ENCODE measurements at places on chromosomes 3 and 15. TPM values are rescaled to one million over a fixed set of nuclear protein-coding genes. Genes with fewer than 3 reads are reported as not detected.

GRCh38 chr15:64387562-64388168, at the start of gene TRIP4:
Gene TRIP4 (plus strand): TSS chr15:64387836. CDS start chr15:64387864, 28 bp downstream.
- peak; percentile 99 for DNase-seq

DNA sequence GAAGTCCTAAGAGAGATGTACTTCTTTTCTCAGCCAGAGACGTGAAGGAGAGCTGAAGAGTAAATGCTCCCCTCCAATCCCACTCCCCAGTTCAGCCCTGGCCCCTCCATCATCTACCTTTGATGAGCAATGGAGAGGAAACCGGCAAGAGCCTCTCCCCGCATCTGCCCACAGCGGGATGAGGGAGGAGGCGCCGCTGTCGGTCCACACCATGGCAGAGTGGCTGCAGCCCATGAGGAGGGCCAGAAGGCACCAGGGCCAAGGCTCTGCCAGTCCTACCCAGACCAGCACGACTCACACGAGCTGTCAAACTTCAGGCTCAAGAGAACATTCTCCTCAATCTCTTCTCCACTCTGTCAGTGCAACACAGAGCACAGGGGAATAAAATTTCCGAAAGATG, 129.8 kb downstream of the OSBPL10 start:
- peak; percentile 36 for DNase-seq

DNA sequence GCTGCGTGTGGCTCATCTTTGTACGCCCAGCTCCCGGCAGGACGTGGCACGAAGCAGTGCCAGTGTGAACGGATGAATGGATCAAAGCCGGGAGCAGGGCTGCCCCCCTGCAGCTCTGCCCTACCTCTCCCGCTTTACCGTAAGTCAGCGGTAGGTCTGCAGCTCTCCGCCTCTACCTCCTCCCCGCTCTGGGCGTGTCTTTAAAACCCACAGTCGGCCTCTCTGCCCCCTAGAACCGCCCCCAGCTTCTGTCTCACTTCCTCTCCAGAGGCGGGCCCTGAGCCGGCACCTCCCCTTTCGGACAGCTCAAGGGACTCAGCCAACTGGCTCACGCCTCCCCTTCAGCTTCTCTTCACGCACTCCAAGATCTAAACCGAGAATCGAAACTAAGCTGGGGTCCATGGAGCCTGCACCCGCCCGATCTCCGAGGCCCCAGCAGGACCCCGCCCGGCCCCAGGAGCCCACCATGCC, at the start of gene PML:
Gene PML (plus strand): TSS at position 304 of the 471 bp plus-strand sequence. CDS start 97 bp downstream, at position 401.
- DNase-seq: peak; percentile 99

GRCh38 chr3:77412584-77412983, 372.7 kb downstream of the ROBO2 start:
- DNase-seq: no peak

GRCh38 chr15:97941572-97941971, 18.9 kb upstream of the ARRDC4 start:
- DNase-seq: no peak

- DNase-seq: no peak
Observed at GRCh38 chr3:46222435-46223161, 14.5 kb upstream of the CCR1 start.

- no peak for DNase-seq
Observed at GRCh38 chr3:89622063-89622700, 514.8 kb downstream of the EPHA3 start.

- no peak for DNase-seq
Observed at GRCh38 chr3:99332718-99333117, 305.7 kb upstream of the COL8A1 start.

DNA sequence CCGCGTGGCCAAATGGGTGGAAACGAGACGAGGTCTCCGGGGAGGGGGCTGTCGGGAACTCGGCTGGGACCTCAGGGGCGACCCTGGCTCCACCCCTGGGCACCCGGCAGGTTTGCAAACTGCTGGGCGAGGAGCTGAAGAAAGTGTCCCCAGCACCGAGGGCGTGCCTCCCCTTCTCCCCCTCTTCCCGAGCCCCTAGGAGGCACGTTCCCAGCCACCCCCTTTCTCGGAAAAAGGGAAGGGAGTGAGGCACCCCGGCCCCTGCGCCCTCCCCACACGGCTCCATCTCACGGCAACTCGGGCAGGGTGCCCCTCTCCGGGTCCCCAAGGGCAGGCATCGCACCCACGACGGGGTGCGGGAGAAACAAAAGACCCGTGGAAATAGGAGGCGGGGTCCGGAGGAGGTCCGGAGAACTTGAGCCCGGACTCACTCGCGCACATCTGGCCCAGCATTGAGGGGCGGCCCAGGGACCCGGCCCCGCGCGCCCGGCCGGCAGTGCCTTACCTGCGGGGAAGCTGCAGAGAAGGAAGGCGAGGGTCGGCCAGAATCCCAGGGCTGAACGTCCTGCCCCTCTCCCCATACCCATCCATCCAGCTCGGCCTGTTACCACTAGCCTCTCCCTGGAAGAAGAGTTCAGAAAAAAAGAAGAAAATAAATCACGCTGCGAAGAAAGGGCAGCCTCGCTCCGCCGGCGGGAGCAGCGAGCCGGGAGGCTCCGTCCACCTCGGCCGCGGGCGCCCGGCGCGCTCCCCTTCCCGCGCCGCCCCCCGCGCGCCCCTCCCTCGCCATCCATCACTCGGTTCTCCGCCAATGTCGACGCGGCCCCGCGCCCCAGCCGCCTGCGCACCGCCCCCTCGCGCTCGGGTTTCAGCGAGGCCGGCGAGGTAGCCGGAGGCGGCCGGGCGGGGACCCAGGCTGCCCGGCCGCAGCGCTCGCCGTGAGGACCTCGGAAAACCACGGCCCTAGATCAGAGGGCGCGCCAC, 16.3 kb downstream of the RGMA start:
- DNase-seq: peak; percentile 91

- DNase-seq: no peak
Observed at GRCh38 chr15:80727596-80727995, 32.5 kb downstream of the ABHD17C start.

DNA sequence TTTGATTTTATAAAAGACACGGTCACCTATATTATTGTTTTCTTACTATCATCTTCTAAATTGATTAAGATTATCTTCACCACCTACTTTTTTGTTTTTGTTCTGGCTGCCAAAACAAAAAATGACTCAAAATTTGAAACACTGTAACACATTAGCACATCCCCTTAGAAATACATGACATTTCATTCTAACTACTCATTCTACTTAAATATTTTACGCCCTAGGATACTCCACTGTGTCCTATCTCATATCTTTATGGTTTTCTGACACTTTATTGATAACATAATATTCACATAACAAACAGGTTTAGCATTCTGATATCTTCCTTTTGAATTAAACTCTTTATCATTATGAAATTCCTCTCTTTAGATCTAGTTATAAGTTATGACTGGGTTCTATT, 656.2 kb downstream of the GBE1 start:
- DNase-seq: no peak

DNA sequence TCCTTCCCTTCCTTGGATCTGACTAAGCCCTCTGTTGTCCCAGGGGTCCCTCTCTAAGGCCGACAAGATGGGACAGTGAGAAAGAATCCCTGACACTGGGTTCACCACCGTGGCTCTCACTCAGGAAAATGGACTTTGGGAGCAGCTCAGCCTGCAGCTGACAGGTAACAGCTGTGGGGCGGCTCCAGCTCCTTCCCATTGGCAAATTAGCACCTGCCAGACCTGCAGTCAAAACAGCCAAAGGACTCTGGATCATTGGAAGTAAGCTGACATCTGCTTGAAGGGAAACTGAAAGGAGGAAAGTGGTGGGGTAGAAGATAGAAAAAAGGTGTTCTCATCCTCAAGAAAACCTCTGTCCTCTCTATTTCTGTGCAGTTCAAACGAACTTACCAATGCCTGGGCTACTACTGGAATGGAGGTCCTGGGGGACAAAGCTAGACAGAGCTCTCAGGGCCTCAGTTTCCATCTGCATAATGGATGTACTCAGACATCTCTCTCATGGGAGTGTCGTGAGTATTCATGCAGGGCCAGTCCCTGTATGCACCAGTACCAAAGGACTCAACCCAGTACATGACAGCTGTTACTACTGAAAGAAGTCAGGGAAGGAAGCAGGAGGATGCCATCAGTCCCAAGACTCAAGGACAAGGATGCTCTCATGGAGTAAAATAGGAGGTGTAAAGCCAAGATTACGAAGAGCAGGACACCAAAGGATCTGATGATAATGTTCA, 53.6 kb upstream of the DCLK3 start:
- DNase-seq: no peak

DNA sequence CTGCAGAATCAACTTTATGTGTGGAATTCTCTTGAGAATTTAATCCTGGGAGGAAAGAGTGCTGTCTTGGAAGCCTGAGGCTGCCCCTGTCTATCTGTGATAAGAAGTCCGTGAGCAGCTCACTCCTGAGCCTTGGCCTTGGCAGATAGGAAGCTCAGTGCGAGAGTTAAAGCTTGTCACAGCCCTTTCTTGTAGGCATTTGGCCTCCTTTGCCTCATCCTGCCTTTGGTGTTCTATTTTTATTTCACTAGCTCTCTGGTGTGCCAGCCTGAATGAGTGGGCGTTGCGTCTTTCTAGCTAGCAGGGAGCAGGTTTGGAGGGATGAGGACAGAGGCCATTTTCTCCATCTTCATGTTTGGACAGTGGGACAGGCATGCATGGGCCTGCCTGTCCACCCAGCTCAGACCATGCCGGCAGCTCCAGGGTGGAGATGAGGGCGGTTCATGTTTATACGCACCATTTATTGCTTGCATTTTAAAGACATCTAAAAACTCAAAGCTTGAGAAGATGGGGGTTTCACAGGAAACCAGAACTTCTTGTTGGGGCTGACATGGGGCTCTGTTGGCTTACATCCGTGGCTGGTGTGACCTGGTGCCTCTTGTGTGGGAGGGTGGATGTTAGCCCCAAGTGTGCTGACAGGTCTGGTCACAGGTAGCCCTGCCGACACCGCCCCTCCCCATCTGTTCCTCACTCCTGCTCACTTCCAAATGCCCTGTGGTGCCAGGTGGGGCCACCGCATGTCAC, 29.8 kb downstream of the IRAK2 start:
- no peak for DNase-seq

- DNase-seq: no peak
Observed at GRCh38 chr3:183288117-183288516, 35.1 kb downstream of the B3GNT5 start.

- DNase-seq: no peak
Observed at GRCh38 chr3:162718697-162719096, 1222.1 kb downstream of the OTOL1 start.

DNA sequence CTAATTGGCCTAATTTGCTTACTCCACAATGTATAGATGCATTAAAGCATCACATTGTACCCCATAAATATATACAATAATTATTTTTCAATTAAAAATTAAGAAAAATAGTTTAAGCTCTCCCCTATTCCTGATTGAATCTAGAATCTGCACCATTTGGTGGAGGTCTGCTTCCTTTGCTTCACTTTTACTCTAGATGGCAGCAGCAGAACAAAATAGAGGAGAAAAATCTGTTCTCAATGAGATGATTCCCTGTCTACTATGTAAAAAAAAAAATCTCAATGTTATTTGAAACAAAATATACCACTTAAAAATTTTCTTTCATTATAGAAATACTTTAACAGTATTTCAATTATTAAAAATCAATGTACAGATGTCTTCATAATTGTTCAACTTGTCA, 109.6 kb upstream of the FXR1 start:
- no peak for DNase-seq

DNA sequence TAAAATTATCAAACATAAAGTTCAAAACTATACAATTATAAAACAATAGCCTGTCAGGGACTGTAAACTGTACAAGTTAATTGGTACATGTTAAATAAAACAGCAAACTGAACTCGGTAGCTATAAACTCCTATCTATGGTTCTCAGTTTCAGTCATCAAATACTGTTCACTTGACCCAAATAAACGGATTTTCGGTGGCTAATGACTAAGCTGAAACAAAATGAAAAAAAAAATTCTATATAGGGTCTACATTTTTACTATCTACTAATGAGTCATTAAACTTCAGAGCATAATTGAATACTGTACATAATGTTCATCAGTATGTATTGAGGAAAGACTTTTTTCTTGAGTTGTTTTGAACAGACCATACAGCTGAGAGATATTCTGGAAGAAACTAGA, 6.6 kb downstream of the PROK2 start:
- DNase-seq: no peak

GRCh38 chr15:63947228-63947627, 99.1 kb downstream of the DAPK2 start:
- peak; percentile 22 for DNase-seq

- DNase-seq: no peak
Observed at GRCh38 chr3:155154255-155154654, 74.1 kb downstream of the MME start.

- no peak for DNase-seq
Observed at GRCh38 chr3:154540950-154541604, 111.1 kb upstream of the GPR149 start.

GRCh38 chr3:68779261-68779660, 153.1 kb downstream of the TAFA4 start:
- DNase-seq: no peak

DNA sequence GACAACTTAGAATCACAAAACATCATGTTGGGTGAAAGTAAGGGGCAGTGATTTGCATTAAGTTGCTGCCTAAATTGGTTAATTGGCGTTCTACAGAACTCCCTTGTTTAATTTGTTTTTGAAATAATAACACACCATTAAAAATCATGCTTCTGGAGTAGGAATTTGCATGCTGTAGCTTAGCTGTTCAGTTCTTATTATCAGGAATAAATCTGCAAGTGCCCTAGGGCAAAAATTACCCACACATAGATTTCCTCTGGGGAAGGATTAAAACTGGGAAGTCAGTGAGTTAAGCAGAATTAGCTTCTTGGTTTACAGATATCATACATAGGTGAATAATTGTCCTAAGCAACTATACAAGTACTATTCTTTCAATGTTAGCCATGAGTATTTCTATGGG, 381.6 kb upstream of the NAALADL2 start:
- DNase-seq: no peak

DNA sequence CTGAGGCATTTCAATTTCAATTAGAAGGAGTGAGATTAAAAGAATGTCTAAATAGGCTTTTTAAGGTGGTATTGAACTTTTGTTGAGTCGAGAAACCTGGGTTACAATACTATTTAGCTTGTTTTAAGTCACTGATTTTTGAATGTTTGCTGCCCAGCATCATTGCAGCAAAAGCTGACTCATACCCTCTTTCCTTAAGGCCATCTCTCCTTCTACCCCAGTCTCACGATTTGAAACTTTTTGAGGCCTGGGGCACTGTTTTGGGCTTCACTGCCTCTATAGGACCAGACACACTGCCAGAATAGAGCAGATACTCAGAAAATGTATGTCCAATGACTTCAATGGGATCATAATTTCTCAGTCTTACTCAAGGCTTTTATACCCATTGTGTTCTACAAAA, 319.6 kb upstream of the TGFBR2 start:
- DNase-seq: no peak

Gene CFAP161
- total RNA-seq: not detected

Gene ZNF80
- not detected for total RNA-seq

Gene TASOR
- 63.7 TPM for total RNA-seq

Gene RTP3
- not detected for total RNA-seq

Gene GPD1L
- total RNA-seq: 47.4 TPM

Gene RHO
- not detected for total RNA-seq

Gene IQCF5
- total RNA-seq: not detected

Gene CFAP44
- total RNA-seq: 8.2 TPM

Gene NFKBIZ
- total RNA-seq: 77.4 TPM
